ENCODE measurements at places on chromosomes 16 and 17. TPM values are rescaled to one million over a fixed set of nuclear protein-coding genes. Genes with fewer than 3 reads are reported as not detected.
A peak's percentile ranks its signal among the peaks of the same experiment; 100 is the strongest.

HS3ST3B1 gene
- 47.8 TPM for total RNA-seq

CCDC154 gene
- total RNA-seq = 2.6 TPM

- H3K27ac ChIP-seq = no peak overlapping the region
- H3K4me3 ChIP-seq = no peak overlapping the region
- H3K27me3 ChIP-seq = peaks cover 18% of the 10 kb centered on the region
Measured at GRCh38 chr17:40935624-40936023, 1.8 kb downstream of the KRT23 start.

GRCh38 chr16:69928856-69929400, 22.2 kb upstream of the CLEC18A start:
- H3K27ac ChIP-seq = no peak overlapping the region
- no peaks in the 10 kb centered on the region for H3K4me1 ChIP-seq
- no peak for DNase-seq
- peaks cover 54% of the 10 kb centered on the region for H3K36me3 ChIP-seq
- no peak overlapping the region for H3K4me3 ChIP-seq

DNA sequence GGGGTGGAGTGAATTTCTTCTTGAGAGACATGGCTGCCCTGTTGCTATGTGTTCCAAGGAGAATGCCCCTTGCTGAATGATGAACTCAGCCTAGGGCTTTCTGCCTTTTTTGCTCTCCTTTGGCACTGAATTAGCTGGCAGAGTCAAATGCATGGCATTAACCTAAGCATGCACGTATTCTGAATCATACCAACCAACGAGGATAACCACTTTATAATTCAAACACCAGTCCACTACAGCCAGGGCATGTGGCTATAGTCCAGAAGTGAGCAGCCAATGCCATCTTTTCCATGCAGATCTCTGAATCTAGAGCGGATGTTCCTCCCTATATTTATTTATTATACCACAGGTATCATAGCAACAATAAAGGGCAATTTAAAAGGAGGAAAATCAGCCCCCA, 15.7 kb downstream of the TMIGD1 start:
- no peak overlapping the region for H3K4me3 ChIP-seq
- H3K36me3 ChIP-seq = no peaks in the 10 kb centered on the region
- DNase-seq = no peak
- H3K4me1 ChIP-seq = no peaks in the 10 kb centered on the region

GRCh38 chr17:45364531-45365390, 47.9 kb upstream of the MAP3K14 start:
- DNase-seq = no peak
- H3K36me3 ChIP-seq = no peaks in the 10 kb centered on the region

DNA sequence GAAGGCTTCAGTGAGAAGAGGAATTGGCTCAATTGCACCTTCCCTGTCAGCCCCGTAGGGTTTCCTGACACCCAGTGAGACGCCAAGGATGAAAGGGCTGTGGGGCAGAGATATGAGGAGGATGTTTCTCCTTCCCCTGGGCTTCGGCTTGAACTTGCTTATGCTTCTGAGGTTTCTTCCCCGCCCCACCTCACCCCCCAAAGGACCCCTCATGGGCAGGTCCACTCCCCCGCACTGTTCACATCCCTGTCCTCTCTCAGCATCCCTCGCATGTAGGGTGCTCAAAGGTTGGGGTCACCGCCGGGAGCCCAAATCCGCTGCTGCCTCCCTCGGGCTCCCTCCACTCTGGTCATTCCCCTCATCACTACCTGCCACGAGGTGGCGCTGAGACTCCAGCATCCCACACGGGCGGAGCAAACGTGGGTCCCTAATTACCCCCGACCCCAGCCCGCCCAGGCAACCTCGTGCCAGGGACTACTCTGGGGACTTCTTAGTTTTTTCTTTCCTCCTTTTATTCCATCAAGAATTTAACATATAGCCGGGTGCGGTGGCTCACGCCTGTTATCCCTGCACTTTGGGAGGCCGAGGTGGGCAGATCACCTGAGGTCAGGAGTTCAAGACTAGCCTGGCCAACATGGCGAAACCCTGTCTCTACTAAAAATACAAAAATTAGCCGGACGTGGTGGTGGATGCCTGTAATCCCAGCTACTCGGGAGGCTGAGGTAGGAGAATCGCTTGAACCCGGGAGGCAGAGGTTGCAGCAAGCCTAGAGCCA, 3.3 kb upstream of the TRARG1 start:
- H3K27me3 ChIP-seq = no peaks in the 10 kb centered on the region
- no peak overlapping the region for H3K4me3 ChIP-seq
- no peak overlapping the region for H3K27ac ChIP-seq
- H3K4me1 ChIP-seq = peaks cover 6% of the 10 kb centered on the region
- no peaks in the 10 kb centered on the region for H3K36me3 ChIP-seq

DNA sequence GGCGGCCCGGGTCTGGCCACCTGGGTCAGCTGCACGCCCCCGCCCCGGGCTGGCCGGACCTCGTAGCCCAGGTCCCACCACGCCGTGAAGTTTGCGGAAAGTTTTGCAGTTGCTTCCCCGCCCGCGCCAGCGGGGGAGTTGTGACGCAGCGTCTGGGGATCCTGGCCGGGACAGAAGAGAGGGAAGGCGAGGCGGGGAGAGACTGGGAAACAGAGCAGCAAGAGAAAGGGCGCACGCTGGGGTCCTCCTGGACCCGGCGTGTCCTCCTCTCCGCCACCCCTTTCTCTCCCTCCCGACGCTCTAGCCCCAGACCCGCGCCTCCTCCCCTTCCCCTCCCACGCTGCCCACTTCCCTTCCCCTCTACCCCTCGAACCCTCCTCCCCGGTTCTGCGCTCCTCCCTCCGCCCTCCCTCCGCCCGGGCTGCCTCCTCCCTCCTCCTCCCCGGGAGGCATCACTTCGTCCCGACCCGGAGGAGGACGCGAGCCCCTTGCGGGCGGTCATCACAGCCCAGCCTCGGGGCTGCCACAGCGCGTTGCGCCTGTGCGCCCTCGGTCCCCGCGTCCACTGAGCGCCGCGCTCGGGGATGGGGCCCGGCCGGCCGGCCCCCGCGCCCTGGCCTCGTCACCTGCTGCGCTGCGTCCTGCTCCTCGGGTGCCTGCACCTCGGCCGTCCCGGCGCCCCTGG, at the start of gene MRC2:
Gene MRC2 (plus strand): TSS at position 452 of the 685 bp plus-strand sequence. CDS start 133 bp downstream, at position 585.
- H3K4me1 ChIP-seq = peaks cover 21% of the 10 kb centered on the region
- peak within 1 kb of the TSS; percentile 26 for H3K4me3 ChIP-seq
- DNase-seq = no peak
- no peaks in the 10 kb centered on the region for H3K27me3 ChIP-seq
- no peaks in the 10 kb centered on the region for H3K36me3 ChIP-seq
- H3K27ac ChIP-seq = no peak within 1 kb of the TSS

- no peak overlapping the region for H3K27ac ChIP-seq
- H3K27me3 ChIP-seq = no peaks in the 10 kb centered on the region
- H3K36me3 ChIP-seq = no peaks in the 10 kb centered on the region
- DNase-seq = no peak
- H3K4me1 ChIP-seq = peaks cover 3% of the 10 kb centered on the region
- no peak overlapping the region for H3K4me3 ChIP-seq
Measured at GRCh38 chr17:49450735-49451134, 36.1 kb upstream of the PHB1 start.

- no peak overlapping the region for H3K27ac ChIP-seq
- no peaks in the 10 kb centered on the region for H3K27me3 ChIP-seq
- no peak for DNase-seq
- H3K4me3 ChIP-seq = no peak overlapping the region
Measured at GRCh38 chr16:23267647-23268046, 34.5 kb upstream of the SCNN1B start.

DNA sequence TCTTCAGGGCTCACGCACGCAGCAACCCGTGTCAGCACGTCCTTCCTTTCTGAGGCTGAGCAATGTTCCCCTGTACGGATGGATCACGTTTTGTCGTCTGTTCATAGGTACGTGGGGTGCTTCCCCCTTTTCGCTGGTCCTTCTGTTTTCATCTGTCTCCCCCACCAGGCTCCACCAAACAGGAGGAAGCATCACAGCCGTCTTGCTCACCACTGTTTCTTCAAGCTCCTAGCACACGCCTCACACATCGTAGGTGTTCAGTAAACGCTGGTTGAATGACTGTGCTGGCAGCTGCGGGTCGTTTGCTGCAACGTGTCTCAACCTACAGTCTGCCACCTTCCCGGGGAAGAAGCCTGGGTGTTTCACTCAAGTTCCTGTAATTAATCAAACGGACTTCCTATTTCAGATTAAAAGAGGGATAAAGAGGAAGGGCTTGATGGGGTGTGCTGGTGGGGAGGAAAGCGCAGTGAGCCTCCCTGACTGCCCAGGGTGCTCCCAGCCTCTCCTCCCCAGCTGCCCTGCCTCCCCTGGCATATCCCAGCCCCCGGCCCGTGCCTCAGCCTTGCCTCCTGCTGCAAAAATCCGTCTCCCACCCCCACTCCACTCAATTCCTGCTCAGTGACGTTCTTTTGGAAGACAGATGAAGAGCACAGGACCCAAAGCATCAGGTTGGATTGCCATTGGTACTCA, 76.7 kb upstream of the DOC2B start:
- H3K27me3 ChIP-seq = no peaks in the 10 kb centered on the region
- H3K36me3 ChIP-seq = no peaks in the 10 kb centered on the region
- H3K27ac ChIP-seq = no peak overlapping the region
- no peak overlapping the region for H3K4me3 ChIP-seq

- H3K27me3 ChIP-seq = no peaks in the 10 kb centered on the region
- DNase-seq = no peak
- no peaks in the 10 kb centered on the region for H3K4me1 ChIP-seq
Measured at GRCh38 chr17:66625311-66625767, 209.6 kb upstream of the CACNG5 start.

- no peaks in the 10 kb centered on the region for H3K36me3 ChIP-seq
- H3K27ac ChIP-seq = no peak overlapping the region
- no peak overlapping the region for H3K4me3 ChIP-seq
- no peak for DNase-seq
Measured at GRCh38 chr17:1928976-1929375, 96.2 kb downstream of the RTN4RL1 start.

DNA sequence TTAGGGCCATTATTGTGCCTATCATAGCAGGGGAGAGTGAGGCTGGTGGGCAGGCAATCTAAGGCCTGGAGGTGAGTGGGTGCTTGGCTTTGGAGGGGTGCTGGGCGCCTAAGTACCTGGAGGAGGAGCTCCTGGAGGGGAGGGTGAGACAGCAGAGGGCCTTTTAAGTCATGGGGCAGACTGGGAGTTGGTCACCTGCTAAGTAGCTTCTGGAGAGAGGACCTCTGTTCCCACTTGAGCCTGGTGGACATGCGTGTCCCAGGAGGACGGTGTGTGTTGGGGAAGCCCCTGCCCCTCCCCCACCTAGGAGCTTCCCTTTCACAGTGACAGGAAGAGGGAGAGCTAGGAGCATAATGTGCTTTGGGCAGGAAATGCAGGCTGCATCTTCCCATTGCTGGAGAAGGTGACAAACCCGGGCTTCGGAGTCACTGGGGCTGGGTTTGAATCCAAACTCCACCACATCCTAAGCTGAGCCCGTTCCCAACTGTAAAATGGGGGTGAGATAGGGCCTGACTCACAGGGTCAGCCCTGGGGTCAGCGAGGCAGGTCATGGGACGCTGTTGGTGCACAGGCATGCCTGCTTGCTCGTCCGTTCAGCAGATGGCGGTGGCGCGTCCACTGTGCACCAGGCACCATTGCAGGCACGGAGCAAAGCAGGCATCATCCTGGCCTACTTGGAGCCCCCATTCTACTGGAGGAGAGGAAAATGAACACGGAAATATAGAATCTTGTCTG, 37.9 kb downstream of the CMIP start:
- no peak overlapping the region for H3K27ac ChIP-seq
- no peak overlapping the region for H3K4me3 ChIP-seq
- no peaks in the 10 kb centered on the region for H3K27me3 ChIP-seq
- no peaks in the 10 kb centered on the region for H3K36me3 ChIP-seq
- H3K4me1 ChIP-seq = peaks cover 33% of the 10 kb centered on the region
- DNase-seq = no peak

DNA sequence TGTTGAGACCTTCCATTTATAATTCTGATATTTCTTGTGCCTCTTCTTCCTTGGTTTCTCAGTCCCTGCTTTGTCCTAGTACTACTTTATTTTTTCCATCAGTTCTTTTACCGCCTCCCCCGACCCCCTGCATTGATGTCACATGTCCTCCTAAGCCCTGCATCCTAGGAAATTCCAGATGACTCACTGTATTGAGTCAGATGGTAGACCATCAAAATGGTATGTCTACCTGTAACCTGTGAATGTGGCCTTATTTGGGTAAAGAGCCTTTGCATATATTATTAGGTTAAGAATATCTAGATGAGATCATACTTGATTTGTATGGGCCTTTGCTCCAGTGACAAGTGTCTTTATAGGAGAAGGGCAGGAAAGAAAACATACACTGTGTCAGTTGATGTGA, 515.3 kb upstream of the CA10 start:
- H3K4me1 ChIP-seq = no peaks in the 10 kb centered on the region
- DNase-seq = no peak
- no peaks in the 10 kb centered on the region for H3K36me3 ChIP-seq
- no peaks in the 10 kb centered on the region for H3K27me3 ChIP-seq

DNA sequence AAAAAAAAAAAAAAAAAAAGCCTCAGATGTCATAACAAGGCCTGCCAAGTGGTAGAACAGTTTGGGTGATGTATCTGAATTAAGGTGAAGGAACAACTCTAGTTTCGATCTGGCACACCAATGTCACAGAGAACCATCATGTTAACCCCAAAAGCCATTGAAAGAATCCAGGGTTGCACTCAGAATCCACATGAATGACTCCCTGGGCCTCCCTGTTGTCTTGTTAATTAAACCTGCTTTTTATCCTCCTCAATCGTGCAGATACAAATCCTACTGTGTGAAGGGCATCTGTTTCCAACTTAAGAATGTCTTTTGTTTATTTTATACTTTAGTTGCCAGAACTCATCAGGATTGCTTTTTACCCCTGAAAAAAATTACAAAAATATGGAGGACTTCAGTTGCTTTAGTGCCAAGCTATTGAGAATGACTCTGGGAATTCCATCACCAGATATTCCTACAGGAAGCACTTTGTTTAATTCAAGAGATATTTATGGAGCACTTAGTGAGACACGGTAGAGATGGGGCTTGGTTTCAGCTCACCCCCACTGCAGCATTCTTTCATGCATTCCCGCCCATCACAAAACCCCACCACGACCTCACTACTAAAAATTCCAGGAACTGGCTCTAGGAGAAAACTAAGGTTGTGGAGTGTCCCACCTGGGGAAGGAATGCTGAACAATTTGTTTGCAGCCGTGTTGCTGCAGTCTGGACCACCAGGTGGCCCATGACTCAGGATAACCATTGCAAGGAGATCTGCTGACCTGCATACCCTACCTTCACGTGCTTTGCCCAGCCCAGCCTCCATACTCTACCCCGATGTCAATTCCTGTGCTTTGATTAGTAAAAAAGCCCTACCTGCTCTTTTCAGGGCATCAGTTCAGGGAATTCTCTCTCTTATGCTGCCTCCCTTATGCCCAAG, 63.8 kb upstream of the GPRC5B start:
- no peak overlapping the region for H3K4me3 ChIP-seq
- DNase-seq = no peak
- H3K27me3 ChIP-seq = peaks cover 3% of the 10 kb centered on the region
- H3K27ac ChIP-seq = no peak overlapping the region

DNA sequence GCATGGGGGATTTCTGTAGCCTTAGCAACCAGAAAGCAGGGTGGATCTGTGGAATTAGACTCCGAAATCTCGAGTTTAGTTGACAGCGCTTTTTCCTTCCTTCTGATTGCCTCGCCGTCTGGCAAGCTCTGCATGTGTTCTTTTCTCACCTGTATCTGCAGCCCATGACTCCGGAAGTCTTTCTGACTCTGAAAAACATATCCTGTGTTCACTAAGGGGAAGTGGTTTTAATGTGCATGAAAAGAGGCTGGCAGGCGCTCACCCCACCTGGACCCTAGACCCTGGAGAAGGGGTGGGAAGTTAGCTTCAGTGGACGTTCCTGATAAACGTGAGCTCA, 158.5 kb downstream of the RPTOR start:
- peak overlapping the region; percentile 34 for H3K27ac ChIP-seq
- no peaks in the 10 kb centered on the region for H3K36me3 ChIP-seq
- DNase-seq = peak; percentile 46
- no peaks in the 10 kb centered on the region for H3K27me3 ChIP-seq
